T-helper 1 cell (primary cell): ENCODE measurements at places on chromosomes 1 and 21.

GRCh38 chr1:21324368-21325141 lies 34.3 kb upstream of the ECE1 start:
- DNase-seq: no peak

GRCh38 chr21:32102426-32102825 lies 176.4 kb downstream of the MIS18A start:
- DNase-seq: no peak

DNA sequence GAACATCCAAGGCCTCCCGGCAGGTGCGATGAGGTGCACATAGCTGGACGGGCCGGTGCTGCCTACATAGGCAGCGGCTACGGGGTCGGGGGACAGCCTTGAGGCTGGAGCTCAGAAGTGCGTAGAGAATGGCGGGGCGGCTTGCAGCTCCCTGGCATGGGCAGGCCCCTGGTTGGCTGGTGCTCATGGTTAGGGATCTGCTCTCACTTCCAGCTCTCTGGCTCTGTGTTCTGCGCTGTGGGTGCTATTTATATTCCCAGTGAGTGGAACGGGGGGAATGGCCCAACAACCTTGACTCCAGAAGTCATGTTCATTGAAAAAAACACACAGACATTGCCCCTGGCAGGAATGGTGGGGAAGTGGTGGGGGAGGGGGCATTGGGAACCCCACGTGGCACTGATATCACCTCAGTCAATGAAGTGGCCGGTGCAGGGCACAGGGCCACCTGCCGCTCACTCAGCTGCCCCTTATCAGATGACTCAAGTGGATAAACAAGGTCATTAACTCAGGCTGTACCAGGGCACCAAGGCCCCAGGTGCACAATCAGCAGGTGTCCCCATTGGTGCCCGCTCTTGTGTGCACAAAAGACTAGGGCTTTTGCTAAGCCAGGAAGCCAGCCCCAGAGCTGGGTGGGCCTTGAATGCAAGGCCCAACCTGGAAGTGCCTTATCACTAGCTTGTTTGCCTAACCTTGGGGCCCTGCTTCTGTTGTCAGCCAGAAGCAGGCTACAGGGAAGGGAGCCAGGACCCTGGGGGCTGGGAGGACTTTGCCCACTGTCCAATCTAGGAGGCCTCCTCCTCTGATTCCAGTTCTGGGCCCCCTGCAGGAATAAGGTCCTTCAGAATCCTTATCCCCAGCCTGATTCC lies at the start of gene NR0B2:
TSS of gene NR0B2 (minus strand) at position 222 of the 866 bp plus-strand sequence. CDS start at position 187, 35 bp downstream.
- DNase-seq: no peak

DNA sequence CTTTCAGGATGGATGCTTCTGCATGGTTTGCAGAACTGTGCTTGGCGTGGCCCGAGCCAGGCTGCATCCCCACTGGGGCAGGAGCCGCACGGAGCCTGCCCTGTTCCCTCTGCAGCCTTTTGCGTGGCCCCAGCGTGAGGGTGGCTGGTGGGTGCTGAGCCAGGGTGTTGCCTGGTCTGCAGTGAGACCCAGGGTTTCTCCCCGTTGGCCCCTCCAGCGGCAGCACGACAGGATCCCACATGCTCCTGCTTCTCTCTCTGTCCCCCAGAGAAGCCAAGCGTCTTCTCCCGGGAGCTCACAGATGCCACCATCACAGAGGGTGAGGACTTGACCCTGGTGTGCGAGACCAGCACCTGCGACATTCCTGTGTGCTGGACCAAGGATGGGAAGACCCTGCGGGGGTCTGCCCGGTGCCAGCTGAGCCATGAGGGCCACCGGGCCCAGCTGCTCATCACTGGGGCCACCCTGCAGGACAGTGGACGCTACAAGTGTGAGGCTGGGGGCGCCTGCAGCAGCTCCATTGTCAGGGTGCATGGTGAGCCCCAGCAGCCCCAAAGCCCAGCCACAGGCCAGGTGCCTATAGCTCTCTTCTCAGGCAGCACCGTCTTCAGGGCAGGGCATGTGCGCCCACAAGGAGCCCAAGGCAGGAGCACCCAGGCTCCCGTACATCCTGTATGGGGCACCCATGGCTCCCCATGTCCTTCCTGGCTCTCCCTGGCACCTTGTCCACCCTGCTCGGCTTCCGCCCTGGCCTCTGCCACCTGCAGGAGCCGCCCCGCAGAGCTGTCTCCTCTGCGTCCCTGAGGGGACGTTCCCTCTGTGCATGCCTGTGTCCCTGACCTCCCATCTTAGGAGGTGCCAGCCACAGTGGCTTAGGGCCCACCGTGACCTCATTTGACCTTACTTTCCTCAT lies 78.9 kb downstream of the OBSCN start:
- DNase-seq: no peak

DNA sequence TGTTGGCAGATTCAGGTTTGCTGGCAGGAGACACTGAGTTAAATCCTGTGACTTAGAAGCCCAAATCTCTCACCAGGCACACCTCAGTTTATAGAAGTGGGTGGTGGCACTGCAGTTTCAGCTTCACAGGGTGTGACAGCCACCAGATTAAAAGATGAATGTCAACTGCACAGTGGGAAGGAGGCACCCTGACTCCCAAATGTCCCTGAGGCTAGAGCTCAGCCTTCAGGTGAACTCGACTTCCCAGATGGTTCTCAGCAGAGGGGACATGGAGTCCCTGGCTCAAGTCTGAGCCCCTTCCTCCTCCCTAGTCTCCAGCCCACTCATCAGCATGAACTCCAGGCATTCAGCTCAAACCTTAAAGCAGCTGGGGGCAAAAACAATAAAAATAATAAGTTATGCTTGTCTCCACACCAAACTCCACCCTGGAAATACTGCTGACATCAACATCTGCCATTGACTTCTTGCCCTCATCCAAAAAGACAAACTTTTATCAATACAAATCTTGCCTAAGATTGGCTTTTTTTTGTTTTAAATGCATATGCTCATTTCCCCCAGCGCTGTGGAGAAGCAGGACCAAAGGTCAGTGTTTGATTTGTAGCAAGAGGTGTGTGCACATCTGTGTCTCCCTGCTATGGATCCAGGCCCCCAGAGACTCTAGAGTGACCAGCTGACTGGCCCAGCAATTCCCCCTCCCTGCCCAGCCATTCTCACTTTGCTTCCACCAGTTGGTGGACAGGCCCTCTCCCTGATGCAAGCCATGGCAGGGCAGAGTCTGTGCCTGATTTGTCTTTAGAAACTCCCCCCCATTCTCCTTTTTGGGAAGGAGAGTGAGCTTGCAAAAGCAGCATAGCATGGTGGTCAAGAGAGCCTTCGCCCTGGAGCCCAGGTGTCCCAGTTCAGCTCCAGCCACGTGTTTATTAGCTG lies 18.5 kb upstream of the S100A7 start:
- no peak for DNase-seq

DNA sequence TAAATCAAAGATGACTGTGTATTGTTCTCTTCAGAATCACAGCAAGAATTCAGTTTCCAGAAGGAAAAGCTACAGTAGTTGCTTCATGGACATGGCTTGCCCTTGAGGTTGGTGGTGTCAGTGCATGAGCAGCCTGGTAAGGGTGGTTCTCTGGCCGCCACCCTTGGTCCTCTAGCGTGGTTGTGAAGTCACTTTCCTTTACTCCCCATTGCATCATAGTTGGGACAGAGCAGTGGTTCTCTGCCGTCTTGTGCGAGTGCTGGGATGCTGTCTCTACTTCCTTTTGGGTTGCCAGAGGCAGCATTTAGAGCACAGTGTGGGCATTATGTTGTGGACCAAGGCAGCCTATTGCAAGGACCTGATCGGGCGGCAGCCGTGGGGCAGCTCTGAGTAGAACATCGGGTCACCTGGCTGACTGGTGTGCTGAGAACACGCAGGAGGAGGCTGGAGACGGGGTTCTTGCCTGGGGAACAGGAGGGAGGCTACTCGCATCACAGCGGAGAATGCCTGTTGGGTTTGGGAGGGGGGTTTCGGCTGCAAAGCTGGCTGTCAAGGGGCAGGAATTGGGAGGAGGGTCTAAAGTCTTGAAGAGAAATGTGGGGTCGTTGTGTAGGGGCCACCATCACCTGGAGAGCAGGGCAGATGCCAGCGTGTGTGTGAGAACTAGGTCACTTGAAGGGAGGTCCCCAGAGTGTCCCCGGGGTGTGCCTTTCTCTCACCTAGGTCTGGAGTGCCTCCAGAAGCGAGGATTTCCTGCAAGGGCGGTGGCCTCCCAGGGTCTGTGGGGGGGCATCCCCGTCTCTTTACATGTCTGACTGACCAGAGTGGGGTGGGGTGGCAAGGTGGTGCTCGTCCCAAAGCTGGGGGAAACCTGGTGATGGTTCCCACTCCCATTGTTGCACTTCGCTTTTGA lies 6.3 kb downstream of the ARF1 start:
- no peak for DNase-seq

GRCh38 chr21:16072221-16072620 lies 342.4 kb downstream of the USP25 start:
- DNase-seq: no peak

DNA sequence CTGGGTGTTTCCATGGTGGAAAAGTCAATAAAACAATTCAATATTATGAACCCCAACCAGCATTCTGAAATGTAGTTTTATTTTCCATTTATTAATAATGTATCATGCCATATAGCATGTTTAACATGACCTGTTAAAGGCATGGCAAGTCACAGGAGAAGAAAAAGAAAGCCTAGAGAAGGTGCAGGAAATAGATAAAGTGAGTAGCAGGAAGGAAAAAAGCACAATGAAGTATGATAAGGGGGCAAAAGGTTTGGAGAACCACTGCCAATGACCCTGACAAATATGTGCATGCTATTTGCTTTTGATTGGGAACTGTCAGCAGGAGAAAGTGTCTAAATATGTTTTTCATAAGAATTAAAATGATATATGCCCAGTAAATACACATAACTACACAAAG lies 85.6 kb downstream of the HMCN1 start:
- no peak for DNase-seq

GRCh38 chr1:17397910-17398695 lies 26.1 kb downstream of the PADI6 start:
- no peak for DNase-seq

DNA sequence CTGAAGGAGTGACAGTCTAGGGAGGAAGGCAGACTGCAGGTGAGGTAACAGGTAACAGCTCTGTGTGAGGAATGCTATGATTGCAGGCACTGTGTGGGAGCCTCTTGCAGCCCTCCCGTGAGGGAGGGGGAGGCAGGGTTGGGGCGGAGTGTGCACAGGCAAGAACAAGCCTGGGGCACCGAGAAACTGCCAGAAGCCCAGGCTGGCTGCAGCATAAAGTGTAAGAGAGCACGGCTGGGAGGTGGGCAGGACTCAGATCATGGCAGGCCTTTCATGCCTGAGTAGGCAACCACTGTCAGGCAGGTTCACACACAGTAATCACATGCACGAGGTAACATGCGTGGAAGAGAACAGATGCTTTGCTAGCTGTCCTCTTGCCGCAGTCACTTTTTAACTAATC lies 11.3 kb upstream of the RHEX start:
- no peak for DNase-seq

GRCh38 chr1:113930499-113931161 lies 1.5 kb downstream of the HIPK1 start:
- DNase-seq: peak; percentile 75

- DNase-seq: no peak
Observed at GRCh38 chr1:84489766-84490165, 10.7 kb downstream of the RPF1 start.

DNA sequence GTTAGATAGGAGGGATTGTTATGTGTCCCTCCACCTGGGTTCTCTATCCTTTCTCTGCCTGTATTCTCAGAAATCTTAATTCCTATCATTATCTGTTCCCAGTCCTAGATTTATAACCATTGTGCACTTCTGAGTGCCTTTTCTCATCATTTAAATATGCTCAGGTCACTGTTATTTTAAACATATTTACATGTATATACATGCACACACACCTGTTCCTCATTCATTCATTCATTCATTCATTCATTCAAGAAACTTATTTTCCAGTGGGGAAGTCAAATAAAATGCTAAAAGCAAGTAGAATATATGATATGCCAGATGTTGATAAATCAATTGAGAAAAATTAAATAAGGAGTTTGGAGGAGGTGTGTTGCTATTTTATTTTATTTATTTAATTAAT lies 110.3 kb downstream of the NEK7 start:
- DNase-seq: no peak

- DNase-seq: no peak
Observed at GRCh38 chr1:15337656-15338402, 71.9 kb upstream of the EFHD2 start.

- no peak for DNase-seq
Observed at GRCh38 chr1:211750599-211750998, 75.2 kb upstream of the NEK2 start.

GRCh38 chr1:43705982-43706597 lies 1.2 kb upstream of the ST3GAL3 start:
- DNase-seq: no peak

GRCh38 chr1:207890136-207890738 lies 20.7 kb downstream of the CD34 start:
- no peak for DNase-seq

- peak; percentile 29 for DNase-seq
Observed at GRCh38 chr1:171654942-171655745, 2.7 kb upstream of the MYOC start.

DNA sequence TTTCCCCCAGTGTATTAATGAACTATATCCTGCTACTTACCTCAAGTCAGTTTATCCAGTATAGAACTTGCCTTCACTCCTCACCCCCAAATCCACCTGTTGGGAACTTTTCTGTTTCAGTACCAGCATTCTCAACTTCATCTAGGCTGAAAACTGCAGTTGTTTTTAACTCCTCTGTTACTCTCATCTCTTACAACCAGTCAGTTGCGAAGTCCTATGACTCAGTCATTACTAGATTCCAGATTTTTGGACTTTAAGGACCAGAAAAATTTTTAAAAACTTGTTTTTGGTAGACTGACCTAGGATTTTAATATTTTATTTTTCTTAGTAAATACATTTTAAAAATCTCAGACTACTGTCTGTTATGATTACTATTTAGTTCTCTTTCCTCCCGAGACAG lies 8.1 kb downstream of the GNAI3 start:
- DNase-seq: no peak

GRCh38 chr1:50271968-50272578 lies 151.2 kb downstream of the DMRTA2 start:
- no peak for DNase-seq

DNA sequence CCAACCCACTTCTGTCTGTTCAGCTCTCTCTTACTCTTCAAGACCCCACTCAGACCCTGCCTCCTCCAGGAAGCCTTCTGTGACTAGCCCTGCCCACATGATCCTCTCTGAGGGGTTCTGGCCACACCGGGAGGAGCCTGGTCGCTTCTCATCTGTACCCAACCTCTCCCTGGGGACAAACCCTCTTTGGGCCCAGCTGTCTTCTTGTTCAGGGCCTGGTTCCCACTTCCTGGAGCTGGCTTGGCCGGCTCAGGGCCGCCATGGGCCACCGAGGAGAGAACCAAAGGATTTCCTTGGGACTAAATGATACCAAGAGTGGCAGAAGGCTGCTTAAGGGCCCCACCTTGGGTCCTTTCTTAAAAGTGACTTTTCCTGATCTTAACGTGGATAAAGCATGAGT lies 124.7 kb upstream of the ZBTB40 start:
- no peak for DNase-seq

DNA sequence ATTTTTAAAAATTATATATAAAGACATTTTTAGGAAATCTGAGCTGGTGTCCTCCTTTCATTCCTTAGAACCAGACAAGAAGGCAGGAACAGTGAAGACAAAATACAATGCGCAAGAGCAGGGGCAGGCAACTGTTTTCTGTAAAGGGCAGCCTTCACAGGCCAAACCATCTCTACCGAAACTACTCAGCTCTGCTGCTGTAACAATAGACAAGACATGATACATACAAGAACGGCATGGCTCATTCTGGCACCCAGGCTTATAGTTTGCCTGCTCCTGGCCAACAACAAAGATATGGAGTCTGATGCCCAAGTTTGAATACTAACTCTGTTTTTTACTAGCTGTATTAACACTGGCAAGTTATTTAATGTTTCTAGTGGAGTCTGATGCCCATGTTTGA lies 232.0 kb downstream of the SMYD3 start:
- no peak for DNase-seq

- DNase-seq: no peak
Observed at GRCh38 chr21:14675774-14676530, 129.8 kb upstream of the SAMSN1 start.
